ENCODE measurements at places on chromosomes 3 and 15. TPM values are rescaled to one million over a fixed set of nuclear protein-coding genes. Genes with fewer than 3 reads are reported as not detected.

GRCh38 chr3:178810181-178810580 lies 261.4 kb downstream of the ZMAT3 start:
- DNase-seq: peak; percentile 67

- no peak for DNase-seq
Measured at GRCh38 chr15:84891339-84891738, 6.9 kb downstream of the SLC28A1 start.

DNA sequence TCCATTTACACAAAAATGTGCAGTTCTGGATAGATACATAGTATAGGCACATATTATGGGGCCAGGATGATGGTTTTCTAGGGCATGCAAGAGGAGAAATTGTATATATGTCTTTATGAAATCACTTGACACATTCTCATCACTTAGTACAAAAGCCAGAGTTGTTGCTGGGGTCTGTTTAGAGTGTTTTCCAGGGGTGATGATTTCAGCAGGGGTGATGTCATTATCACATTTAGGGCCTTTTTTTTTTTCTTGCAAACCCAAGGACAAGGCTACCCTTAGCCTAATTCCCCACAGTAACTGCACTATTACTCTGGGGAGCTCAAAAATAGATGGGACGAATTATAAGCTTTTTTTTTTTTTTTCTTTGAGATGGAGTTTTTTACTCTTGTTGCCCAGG lies 3.6 kb downstream of the ZNF589 start:
- DNase-seq: no peak

GRCh38 chr3:126049289-126050049 lies 34.5 kb downstream of the SLC41A3 start:
- DNase-seq: no peak

- DNase-seq: no peak
Measured at GRCh38 chr3:126485176-126485897, 9.6 kb upstream of the ZXDC start.

DNA sequence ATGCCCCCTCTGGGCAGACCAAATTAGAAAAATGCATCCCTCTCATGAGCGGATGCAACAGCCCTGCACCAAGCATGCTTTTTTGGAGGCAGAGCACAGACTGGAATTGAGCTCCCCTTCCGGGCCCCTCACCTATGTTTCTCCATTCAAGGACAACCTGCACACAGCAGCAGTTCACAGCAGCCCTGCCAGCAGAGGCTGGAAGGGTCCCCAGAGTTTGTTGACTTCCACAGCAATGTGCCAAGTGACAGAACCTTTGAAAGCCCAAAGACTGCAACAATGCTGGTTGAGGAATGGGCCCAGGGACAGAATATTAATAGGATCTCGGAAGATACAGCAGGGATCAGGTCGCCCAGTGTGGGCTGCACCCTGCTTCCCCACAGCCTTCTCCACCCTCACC lies 650.4 kb downstream of the FHIT start:
- no peak for DNase-seq

DNA sequence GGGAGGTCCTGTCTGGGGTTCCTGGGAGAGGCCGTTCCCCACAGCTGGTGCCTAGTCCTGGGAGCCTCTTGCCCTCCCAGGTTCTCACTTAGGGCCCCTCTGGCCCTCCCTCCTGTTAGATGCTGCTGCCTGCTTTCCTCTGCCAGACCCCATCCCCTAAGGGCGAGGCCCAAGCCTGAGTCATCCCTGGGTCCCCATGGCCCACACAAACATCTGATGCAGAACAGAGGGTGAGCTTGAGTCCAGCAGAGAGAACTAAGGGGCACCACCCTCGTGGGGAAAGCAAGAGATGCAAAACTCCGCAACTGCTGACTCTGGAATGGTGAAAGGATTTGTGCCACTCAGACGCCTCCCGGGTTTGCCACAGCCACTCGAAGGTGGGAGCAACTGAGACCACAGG lies 58.8 kb upstream of the TRPM1 start:
- no peak for DNase-seq

GRCh38 chr15:82647835-82648256 lies 683 bp upstream of the CPEB1 start:
- peak; percentile 17 for DNase-seq

GRCh38 chr15:91067036-91067435 lies 33.0 kb upstream of the SV2B start:
- DNase-seq: no peak

- DNase-seq: no peak
Measured at GRCh38 chr15:39801641-39802309, 19.1 kb upstream of the FSIP1 start.

GRCh38 chr3:5160321-5160720 lies 27.2 kb upstream of the EDEM1 start:
- DNase-seq: no peak

DNA sequence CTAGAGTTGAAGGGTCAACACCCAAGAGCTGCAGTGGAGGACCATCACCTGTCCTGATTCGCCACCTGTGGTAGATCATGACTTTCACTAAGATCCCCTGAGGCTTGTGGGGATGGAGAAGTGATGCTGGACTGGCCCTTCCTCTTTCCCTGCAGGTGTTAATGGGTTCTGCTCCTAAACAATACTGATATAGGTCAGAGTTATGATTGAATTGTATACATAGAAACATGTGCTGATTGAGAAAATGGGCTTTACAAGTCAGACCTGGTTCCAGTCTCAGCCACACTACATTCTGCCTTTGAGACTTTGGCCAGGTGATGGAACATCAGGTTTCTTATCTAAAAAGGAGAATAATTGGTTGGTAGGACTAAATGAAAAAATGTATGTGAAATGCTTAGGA lies 418.9 kb upstream of the TPRG1 start:
- DNase-seq: no peak

GRCh38 chr15:85825719-85826118 lies 31.0 kb upstream of the KLHL25 start:
- DNase-seq: no peak

Gene NAA80
- 6.7 TPM for polyA plus RNA-seq

Gene FEZF2
- polyA plus RNA-seq: not detected

Gene GOLGA6B
- 0.08 TPM for polyA plus RNA-seq

Gene TMEM42
- 11.9 TPM for polyA plus RNA-seq
